Activated T-helper 17 cell treated with anti-CD3 and anti-CD28 coated beads, Interleukin-2, amount 50 U/mL, for 72 hours (primary cell): ENCODE measurements at places on chromosomes 7 and 10.

- ATAC-seq = no peak
These were observed 34.8 kb upstream of the DMBT1 start for GRCh38 chr10:122525788-122526187.

GRCh38 chr7:103989200-103989784 is at the start of gene RELN:
Gene RELN, minus strand, starts transcription at chr7:103989658. Its CDS starts 302 bp downstream, at chr7:103989356.
- ATAC-seq = no peak

GRCh38 chr7:26662646-26663045 is 201.7 kb downstream of the SKAP2 start:
- ATAC-seq = no peak

DNA sequence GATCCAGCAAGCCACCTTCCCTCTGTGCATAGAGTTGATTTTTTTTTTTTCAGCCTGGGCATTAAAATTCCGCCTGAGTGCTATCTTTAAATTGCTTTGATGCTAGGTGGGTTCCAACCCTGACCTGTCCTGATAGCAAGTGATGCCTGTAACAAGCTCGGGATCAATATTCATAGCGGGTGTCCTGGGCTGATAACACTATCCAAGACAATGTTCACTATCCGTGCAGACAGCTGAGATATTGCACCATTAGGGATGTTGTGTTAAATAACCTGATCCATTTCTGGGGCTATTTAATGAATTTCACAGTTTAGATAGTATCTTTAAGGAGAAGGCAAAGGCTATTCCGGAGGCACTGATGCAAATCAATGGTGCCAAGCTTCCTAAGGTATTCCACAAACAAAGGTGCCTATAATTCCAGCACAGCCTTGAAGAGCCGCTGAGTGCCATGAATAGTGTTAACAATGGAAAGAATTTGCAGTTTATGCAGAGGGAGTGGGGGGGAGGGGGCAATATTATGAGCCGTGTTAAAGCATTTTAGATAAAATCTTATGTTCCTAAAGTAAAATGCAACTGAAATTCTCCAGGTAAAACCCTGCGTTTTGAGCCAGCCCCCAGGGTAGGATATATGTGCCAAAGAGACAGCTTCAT is 4.2 kb upstream of the NKX1-2 start:
- no peak for ATAC-seq

- ATAC-seq = no peak
These were observed 23.7 kb upstream of the RASSF4 start for GRCh38 chr10:44935966-44936295.

DNA sequence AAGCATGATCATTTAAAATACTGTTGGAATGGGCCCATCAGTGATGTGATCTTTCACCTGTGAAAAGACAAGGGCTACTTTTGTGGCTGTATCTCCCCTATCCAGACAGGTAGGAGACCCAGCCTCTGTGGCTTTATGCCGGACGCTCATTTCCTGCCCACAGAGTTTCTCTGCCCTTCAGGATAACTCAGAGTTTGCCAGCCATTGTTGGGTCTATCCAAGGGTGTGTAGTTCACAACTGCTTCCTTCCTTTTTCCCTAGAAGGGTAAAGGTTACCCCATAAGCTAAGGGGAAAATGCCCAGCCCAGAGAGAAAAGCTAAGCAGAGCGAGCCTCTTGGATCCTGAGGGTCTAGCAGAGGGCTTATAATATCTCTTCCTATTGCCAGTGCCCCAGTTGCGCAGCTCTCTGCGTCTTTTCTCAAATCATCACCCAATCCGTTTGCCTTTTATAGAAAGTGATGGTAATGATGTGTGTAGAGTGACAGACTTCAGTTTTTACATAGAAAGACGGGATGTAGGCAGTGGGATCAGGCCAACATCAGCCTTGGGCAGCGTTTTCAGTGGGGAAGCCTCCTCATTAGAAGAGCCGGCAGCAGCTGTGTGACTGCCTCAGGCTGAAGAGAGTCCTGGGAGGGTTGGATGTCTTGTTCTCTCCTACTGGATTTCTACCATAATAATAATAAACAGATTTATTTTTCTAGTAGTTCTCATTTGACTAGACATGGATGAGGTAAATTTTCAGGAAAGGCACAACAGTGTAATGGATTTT is 80.5 kb downstream of the MET start:
- ATAC-seq = no peak
